ENCODE measurements at places on chromosomes 5 and 9. TPM values are rescaled to one million over a fixed set of nuclear protein-coding genes. Genes with fewer than 3 reads are reported as not detected.

The SLC25A25 gene
- 7.6 TPM for total RNA-seq

The CBY3 gene
- total RNA-seq = not detected

The OR13C9 gene
- not detected for total RNA-seq

The PITX1 gene
- total RNA-seq = 31.1 TPM

The ZNF474 gene
- 0.17 TPM for total RNA-seq

The CSF1R gene
- 0.22 TPM for total RNA-seq

The C5orf34 gene
- 5.3 TPM for total RNA-seq

The SKP2 gene
- total RNA-seq = 20.1 TPM

The POMT1 gene
- total RNA-seq = 15.0 TPM

The EGR1 gene
- 8.5 TPM for total RNA-seq

The ANKRD33B gene
- 11.4 TPM for total RNA-seq

The SHROOM1 gene
- total RNA-seq = 8.8 TPM

The LPCAT1 gene
- 161 TPM for total RNA-seq

The AFAP1L1 gene
- 12.0 TPM for total RNA-seq

The KIF4B gene
- 0.06 TPM for total RNA-seq

The SLC25A2 gene
- not detected for total RNA-seq

The LCN15 gene
- not detected for total RNA-seq

The SH2D3C gene
- total RNA-seq = 0.12 TPM

The C9orf43 gene
- 0.56 TPM for total RNA-seq

The GPX3 gene
- 19.0 TPM for total RNA-seq

The FOXI1 gene
- total RNA-seq = not detected

The FBXL7 gene
- total RNA-seq = 1.3 TPM

The FCHO2 gene
- 16.0 TPM for total RNA-seq

The STING1 gene
- total RNA-seq = 0.66 TPM

The SMIM33 gene
- not detected for total RNA-seq

The GADD45G gene
- total RNA-seq = 0.21 TPM

The ARHGEF37 gene
- total RNA-seq = 2.1 TPM

The PCDHGA8 gene
- total RNA-seq = 0.05 TPM

The SDHA gene
- 121 TPM for total RNA-seq

The C5orf58 gene
- not detected for total RNA-seq

The NR5A1 gene
- total RNA-seq = 0.09 TPM

The VDAC1 gene
- total RNA-seq = 395 TPM

The LMX1B gene
- total RNA-seq = 1.4 TPM

The GRXCR2 gene
- total RNA-seq = not detected

The TGFBR1 gene
- 75.3 TPM for total RNA-seq

The NEUROG1 gene
- total RNA-seq = not detected

The PCDHA7 gene
- total RNA-seq = 0.05 TPM

The FOXD4 gene
- total RNA-seq = 0.23 TPM

The C9 gene
- not detected for total RNA-seq

The RECK gene
- total RNA-seq = 6.0 TPM

The GABRB2 gene
- not detected for total RNA-seq

The SERF1A gene
- 0.99 TPM for total RNA-seq

The WASHC1 gene
- 12.1 TPM for total RNA-seq

The POLE3 gene
- total RNA-seq = 110 TPM

The ASPN gene
- total RNA-seq = not detected

The CDKN2B-AS1 gene
- total RNA-seq = not detected

The SHC3 gene
- 0.22 TPM for total RNA-seq

The CNOT6 gene
- total RNA-seq = 21.1 TPM

The DNAI1 gene
- 0.13 TPM for total RNA-seq

The IFNE gene
- 1.1 TPM for total RNA-seq

The HTR4 gene
- not detected for total RNA-seq

The FAM153A gene
- total RNA-seq = not detected

The ESM1 gene
- total RNA-seq = not detected

The ADAMTS19 gene
- not detected for total RNA-seq

The BAAT gene
- 0.32 TPM for total RNA-seq
